Kidney epithelial cell (primary cell): ENCODE measurements at places on chromosomes 1 and 21. TPM values are rescaled to one million over a fixed set of nuclear protein-coding genes. Genes with fewer than 3 reads are reported as not detected.

Gene TTC39A
- 26.9 and 30.9 TPM in 2 replicates for total RNA-seq

Gene REN
- 5.2 and 9.1 TPM in 2 replicates for total RNA-seq

Gene COA6
- 25.9 and 46.2 TPM in 2 replicates for total RNA-seq

Gene CLCA4
- not detected in 2 replicates for total RNA-seq

Gene OR2L3
- total RNA-seq: 0.08 TPM in 1 of 2 replicates, not detected in the other

Gene LORICRIN
- not detected in 2 replicates for total RNA-seq

Gene HSPA6
- 0.84 TPM in 1 of 2 replicates, not detected in the other for total RNA-seq

Gene BMP8A
- total RNA-seq: 0.58 and 1.7 TPM in 2 replicates

Gene SSR2
- 348 and 428 TPM in 2 replicates for total RNA-seq

Gene HEYL
- 3.4 and 4.8 TPM in 2 replicates for total RNA-seq

Gene PDE9A
- 3.9 and 4.2 TPM in 2 replicates for total RNA-seq

Gene CYP4B1
- not detected in 2 replicates for total RNA-seq

Gene VWA5B1
- 0.14 TPM in 1 of 2 replicates, not detected in the other for total RNA-seq

Gene DHRS3
- total RNA-seq: 37.4 and 41.2 TPM in 2 replicates

Gene ADGRB2
- total RNA-seq: 1.5 and 2.6 TPM in 2 replicates

Gene CBR3
- 0.21 and 0.41 TPM in 2 replicates for total RNA-seq

Gene OR2AK2
- not detected in 2 replicates for total RNA-seq

Gene RPTN
- total RNA-seq: not detected in 2 replicates

Gene SCNM1
- 52.6 and 60.1 TPM in 2 replicates for total RNA-seq

Gene LRRIQ3
- 0.82 and 1.9 TPM in 2 replicates for total RNA-seq

Gene GJA8
- not detected in 2 replicates for total RNA-seq

Gene ABCG1
- 3.6 and 5.4 TPM in 2 replicates for total RNA-seq

Gene CFAP45
- total RNA-seq: 0.21 and 2.0 TPM in 2 replicates
